Immature natural killer cell (primary cell): ENCODE measurements at places on chromosomes 5 and 9. TPM values are rescaled to one million over a fixed set of nuclear protein-coding genes. Genes with fewer than 3 reads are reported as not detected.

Gene SPATA31A6
- not detected for polyA plus RNA-seq

Gene SVEP1
- not detected for polyA plus RNA-seq

Gene ADGRD2
- polyA plus RNA-seq = not detected

Gene TXNDC8
- polyA plus RNA-seq = not detected
